ENCODE measurements at places on chromosomes 12 and 14.

DNA sequence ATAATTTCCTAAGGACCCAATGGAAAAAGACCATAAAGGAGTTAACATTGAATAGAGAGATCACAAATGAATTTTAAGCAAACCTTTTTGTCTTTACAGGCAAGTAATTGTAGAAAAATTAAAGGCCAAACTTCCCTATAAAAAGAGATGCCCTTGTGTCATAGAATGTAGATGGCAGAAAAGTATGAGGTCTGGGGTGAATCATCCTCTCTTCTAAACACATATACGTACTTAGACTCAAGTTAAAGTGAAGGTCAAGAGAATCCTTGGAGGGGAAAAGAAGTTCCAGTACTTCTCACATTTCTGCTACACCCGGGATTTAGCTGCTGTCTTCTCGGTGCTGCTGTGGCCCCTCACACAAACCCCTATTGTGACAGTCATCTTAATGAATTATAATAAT lies 116.2 kb upstream of the ARID2 start:
- DNase-seq, result no peak

GRCh38 chr12:10503460-10503859 lies 2.2 kb upstream of the EIF2S3B start:
- DNase-seq, result no peak

DNA sequence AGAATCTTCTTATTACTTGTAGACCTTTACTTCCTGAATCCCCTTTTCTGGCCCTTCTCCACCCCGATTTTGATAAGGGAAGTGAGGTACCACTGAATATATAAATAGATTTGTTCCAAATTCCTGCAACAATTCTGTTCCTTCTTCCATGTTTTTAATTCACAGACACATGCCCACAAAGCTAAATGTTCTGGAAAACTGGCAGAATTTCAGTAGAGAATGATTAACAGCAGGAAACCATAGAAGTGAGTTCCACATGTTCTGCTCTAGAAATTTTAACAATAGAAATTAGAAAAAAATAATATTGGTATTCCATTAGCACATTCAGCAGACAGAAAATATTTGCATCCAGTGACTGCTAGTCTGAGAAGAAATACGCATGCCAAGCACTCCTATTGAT lies 139.6 kb downstream of the SLC2A13 start:
- DNase-seq, result no peak

- DNase-seq, result peak; percentile 65
Observed at GRCh38 chr12:45745861-45746277, 16.4 kb downstream of the ARID2 start.

GRCh38 chr12:1093166-1093751 lies 102.2 kb downstream of the ERC1 start:
- DNase-seq, result peak; percentile 82

DNA sequence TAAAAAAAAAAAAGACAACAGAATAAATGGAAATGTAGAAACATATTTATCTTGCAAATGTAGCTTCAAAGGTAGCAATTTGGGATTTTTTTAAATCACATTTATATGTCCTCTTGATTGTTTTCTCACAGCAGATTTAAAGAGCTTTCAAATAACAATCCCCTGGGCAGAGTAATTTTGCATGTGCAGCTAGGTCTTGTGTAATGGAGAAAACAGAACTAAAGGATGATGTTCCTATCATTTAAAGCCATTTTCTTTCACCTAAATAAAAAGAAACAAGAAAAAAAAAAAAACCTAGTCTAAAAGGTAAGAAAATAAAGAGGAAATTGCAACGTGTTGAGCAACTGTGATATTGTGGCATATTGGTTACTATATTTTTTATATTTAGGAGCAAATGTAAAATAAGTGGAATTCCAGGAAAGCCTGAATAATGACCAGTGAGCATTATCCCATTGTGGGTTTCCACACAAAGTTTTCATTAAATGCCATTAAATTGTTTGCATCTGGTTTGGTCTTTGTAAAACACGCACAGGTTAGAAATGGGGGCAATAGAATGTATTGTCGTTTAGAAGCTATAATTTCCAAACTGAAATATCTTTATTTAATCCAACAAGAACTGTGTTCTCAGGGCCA lies 215.6 kb downstream of the SLC6A15 start:
- no peak for DNase-seq

DNA sequence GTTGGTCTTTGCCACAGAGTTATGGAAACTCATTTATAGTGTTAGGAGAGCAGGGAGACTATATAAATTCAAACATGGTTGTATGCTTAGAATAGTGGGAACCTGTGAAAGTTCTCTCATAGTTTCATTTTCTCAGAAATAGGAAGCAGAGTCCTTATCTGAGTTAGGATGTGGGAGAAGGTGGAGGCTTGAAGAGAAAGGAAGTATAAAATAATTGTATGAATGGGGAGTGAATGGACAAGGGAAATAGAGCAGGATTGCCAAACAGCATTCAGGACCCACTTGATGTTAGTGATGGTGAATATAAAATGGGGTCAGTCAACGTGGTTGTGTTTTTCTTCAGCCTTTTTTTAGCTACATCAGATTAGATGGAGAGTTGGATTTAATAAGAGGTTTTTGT lies 34.0 kb upstream of the TPH2 start:
- peak; percentile 79 for DNase-seq

GRCh38 chr12:16349131-16349460 lies 1.7 kb downstream of the MGST1 start:
- DNase-seq, result peak; percentile 97

Measured in OCI-M1 (cell line).